ENCODE measurements at places on chromosomes 7 and 10.

DNA sequence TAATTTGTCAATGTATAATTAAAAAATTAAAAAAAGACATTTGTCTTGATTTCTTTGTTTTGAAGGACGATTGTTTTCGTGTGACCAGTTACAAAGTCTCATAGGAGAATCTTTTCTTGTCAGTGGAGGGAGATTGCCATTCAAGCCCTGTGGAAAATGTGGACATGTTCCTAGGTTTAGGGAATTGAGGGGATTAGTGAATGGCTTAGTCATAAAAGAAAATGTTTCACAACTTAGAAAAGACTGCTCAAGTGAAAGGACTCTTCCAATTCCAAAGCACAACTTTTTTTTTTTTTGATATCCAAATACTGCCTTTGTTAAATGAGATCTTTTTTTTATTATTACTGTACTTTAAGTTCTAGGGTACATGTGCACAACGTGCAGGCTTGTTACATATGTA is 140.7 kb upstream of the HABP2 start:
- DNase-seq, result no peak

GRCh38 chr7:131826960-131827359 is 270.5 kb upstream of the PODXL start:
- no peak for DNase-seq

DNA sequence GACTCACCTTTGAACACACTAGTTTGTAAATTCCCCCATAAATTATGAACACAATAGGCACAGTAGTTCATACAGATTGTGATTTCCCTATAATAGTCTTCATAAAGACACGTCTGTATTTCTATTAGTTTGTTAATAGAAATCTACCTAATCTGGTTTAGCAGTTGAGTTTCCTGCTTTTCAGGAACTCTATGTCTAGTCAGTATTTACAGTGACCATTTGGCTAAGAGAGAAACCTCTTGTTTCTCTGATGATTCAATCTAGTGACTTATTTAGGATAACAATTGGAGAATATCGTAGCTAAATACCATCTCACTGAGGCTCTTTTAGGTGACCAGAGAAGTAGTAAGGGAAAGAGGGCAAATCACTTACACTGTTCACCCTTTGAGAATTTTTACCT is 5.9 kb upstream of the HERPUD2 start:
- no peak for DNase-seq

DNA sequence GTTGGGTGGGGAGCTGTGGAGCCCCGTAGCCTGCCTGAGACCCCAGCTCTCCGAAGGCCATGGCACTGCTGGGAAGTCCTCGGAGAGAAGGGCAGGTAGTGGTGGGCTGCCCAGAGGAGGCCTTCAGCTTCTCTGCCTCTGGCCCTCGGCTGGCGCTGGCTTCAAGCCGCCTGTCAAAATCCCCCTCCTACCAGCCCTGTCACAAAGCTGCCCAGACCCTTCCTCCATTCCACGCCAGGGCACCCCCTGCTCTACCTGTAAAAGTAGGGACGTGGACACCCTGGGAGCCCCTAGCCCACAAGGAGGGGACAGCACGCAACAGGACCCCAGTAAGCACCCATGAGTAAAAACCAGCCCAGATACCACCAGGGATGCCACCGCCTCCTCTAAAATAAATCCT is 31.6 kb downstream of the MAD1L1 start:
- no peak for DNase-seq

- no peak for DNase-seq
These were observed at the start of gene PGAM2 for GRCh38 chr7:44065431-44066110. Gene PGAM2 (minus strand): TSS chr7:44065567. CDS start chr7:44065529, 38 bp downstream.

DNA sequence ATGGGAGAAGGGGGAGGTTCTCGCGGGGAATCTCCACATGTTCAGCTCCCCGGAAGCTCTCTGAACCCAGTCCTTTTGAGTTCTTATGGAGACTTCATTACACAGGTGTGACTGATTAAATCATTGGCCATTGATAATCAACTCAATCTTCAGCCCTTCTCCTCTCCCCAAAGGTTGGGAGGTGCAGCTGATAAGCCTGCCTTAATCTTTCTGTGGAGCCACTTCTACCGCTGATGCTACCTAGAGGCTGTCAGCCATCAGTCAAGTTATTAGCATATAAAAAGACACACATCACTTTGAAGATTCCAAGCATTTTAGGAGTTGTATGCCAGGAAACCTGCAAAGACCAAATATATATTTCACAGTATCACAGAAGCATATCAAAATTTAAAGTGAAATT is 91.7 kb downstream of the MARCHF5 start:
- no peak for DNase-seq

DNA sequence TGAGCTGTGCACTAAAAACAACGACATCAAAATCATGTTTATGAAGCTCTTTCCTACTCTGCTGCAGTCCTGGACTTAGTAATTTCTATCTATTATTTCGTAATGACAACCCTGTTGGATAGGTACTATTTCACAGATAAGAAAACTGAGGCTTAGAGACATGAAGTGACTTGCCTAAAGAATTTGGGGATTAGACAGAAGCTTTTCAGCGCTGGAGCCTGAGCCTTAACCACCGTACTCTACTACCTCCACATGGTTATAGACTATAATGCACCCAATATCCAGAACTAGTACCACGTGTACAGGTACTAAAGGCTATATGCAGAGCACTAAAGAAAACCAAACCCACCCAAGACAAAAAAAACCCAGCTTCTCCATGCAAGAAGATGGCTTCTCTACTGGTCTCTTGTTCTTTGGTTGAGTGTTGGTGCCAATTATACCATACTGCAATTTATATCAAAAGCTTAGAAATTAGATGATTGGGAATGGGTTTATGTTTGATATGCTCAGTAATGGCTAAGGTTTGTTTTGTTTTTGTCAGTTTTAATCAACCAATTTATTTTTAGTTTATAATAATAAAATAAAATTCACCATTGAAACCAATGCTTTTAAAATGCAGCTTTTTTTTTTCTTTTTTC is 6.5 kb upstream of the SNX10 start:
- no peak for DNase-seq

GRCh38 chr7:25005658-25006057 is 25.7 kb upstream of the OSBPL3 start:
- DNase-seq, result no peak

GRCh38 chr7:754531-755412 is 27.7 kb upstream of the PRKAR1B start:
- no peak for DNase-seq

DNA sequence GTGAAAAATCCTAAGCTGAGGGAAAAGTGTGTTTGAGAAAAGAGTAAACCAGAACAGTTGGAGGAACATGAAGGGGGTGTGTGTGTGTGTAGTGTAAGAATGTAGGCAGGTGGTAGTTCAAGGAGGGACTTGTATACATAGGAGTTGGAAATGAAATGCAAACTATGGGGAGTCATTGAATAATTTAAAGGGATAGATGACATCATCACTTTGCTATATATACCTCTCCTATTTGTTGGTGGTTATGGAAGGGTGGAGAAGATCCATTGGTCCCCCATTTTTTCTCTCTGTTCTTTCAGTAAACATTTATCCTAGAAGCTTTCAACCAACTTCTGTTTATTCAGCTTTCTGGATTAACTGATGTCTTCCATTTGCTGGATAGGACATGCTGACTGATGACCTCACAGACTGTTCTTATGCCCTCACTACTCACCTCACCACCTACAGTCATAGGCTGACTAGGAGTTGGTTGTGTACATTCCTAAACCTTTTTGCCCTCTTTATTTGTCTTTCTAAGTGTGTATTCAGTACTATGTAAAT is 20.8 kb downstream of the PPP1R9A start:
- DNase-seq, result no peak

- no peak for DNase-seq
These were observed 24.5 kb upstream of the EEPD1 start for GRCh38 chr7:36128448-36129047.

DNA sequence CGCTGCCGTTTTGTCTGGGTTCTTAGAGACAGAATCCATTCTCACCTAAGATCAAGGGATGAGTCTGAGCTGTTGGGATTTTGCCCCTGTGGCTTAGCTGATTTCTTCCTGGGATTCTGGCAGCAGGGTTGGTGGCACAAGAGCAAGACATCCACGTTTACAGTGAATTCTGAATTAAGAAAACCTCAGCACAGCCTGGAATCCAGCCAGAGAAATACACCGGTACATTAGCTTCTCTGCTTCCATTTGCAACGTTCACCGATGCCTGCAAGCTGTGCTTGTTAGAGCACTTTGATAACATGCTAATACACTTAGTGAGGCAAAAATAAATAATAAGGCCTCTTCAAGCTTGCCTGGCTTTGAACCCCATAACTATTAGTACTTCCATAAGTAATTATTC is 569.8 kb downstream of the CALN1 start:
- DNase-seq, result no peak

DNA sequence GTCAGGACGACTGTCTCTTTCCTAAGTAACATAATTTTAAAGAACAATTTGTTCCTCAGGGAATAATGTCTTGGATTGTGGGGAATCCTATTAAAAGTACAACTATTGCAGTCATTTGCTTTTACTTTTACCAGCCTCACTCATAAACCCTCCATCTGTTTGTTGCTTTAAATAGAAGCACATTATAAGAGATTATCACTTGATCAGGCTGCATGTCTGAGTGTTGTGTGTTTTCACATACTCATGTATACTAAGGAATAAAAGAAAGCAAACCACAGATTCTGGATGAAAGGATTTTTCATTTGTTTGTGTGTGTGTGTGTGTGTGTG is 1077.8 kb downstream of the KCNMA1 start:
- DNase-seq, result no peak

DNA sequence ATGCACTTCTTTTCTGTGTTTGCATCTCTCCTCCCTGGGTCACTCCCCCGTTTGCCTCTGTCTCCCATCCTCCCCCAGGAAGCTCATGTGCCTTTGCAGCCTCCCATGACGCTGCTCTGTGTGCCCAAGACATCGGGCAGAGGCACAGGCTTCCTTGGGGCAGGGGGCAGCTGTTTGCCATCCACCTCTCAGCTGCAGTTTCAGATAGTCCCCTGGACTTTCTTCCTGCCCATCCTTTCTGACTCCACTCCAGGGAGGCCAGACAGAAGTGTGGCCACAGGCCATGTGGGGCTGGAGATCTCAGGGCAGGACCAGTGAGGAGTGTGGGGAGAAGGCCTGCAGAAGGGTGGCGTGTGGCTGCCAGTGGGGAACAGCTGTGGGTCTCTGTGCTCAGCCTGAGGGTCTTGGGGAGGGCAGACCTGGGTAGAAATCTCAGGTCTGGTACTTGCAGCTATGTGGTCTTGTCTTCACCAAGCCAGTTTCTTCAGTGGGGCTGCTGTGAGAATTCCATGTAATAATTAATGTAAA is 10.6 kb upstream of the SAMD8 start:
- no peak for DNase-seq

- no peak for DNase-seq
These were observed 787.4 kb upstream of the C7orf33 start for GRCh38 chr7:147803151-147803550.

DNA sequence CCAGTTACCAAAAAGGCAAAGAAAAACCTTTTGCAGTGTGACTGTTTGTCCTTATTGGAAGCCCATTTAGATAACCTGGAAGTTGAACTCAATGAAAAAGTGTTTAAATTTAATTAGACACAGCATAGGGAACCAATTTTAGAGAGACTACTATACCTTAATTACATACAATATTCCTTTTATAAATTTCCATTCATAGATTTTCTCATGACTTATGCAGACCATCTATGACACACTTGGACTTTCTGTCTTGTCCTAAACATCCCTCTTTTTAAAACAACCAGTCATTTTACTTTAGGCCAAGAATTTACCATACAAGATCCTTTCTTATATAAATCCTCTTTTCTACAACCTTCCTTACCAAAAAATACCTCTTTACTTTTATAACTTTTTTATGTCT is 61.6 kb downstream of the MTURN start:
- no peak for DNase-seq

GRCh38 chr10:75438275-75438674 is 6.9 kb downstream of the LRMDA start:
- DNase-seq, result no peak

GRCh38 chr7:30707391-30708357 is 25.4 kb upstream of the CRHR2 start:
- DNase-seq, result no peak

DNA sequence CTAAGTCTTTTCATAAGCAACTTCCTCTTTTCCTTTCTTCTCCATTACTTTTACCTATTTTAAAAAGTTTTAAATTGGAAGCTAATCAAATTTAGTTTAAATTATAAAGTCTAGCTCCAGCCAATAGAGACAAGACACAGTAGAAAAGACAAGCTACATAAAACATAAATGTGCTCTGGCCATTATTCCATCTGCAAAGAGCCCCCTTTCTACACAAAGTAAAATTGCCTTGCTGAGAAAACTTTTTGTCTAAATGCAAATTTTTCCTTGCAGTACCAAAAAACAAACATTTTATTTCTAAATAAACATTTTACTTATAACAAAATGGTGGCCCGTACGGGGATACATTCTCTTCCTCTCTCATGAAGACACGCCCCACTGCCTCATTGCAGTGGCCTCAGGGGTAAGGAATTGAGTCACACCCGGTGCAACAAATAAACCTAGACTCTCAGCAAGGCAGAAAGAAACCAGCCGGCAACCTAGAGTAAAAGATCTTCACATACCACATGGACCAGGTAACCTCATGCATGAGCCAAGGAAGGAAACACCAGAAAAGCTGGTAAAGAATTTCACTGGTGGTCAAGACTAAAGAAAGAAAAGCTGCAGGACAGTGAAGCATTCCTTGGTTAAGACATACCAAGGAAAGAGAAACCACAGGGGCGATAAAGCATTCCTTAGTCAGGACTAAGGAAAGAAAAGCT is 71.6 kb upstream of the ZNF746 start:
- no peak for DNase-seq
